Hindlimb muscle (tissue), 1 donor: ENCODE measurements at places on chromosomes 7 and 10.
A peak's percentile ranks its signal among the peaks of the same experiment; 100 is the strongest.

DNA sequence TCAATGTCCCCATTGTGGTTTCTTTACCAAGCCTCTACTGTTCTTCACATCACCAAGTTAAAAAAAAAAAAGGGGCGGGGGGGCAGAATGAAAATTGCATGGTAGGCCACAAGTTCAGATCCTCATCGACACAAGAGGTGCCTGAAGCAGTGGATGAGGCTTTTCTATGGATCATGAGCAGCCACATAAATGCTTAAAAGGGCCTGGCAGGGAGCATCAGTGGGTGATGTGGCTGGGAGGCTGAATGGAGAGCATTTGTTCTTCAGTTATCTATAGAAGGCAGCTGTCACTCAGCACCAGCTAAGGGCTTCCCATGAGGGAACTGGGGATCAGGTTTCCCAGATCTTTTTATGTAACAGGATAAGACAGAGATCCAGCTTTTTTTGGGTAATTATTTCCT is 117.9 kb downstream of the CFTR start:
- no peak for DNase-seq

DNA sequence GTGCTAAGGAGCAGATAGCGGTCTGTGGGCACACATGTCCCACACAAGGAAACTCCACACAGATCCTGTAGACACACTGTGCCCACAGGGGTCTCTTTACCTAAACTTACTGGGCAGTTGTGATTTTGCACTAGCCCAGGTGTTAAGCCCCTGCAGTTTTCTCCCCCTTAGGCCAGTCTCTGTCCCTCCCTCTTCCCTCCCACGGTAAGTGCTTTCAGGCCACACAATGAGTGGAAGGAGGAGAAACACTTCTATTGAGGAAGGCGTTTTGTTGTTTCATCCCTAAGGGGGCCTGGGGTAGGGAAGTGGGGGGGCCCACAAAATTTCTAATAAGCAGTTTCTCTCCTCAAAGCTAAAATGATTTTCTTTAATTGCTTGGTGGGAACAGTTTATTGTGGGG is 51.4 kb downstream of the FBXW4 start:
- DNase-seq: no peak

DNA sequence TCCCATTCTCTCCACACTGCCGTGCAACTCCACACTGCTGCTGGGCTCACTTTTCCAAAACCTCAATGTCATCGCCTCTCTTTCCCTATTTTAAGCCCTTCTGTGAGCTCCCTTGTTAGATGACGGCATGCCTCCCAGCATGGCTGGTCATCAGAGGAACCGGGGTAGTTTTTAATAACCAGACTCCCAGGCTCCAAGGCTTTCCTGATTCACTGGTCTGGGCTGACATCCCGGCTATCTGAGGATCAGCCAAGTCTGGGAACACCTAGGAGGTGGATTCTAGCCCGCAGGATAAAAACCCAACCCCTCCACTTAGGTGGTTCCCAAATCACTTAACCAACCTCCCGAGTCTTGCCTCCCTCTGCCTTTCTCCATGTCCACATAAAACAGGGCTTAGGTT is 295.4 kb upstream of the FZD8 start:
- no peak for DNase-seq

GRCh38 chr10:1187855-1188557 is 131.8 kb downstream of the WDR37 start:
- DNase-seq: no peak

DNA sequence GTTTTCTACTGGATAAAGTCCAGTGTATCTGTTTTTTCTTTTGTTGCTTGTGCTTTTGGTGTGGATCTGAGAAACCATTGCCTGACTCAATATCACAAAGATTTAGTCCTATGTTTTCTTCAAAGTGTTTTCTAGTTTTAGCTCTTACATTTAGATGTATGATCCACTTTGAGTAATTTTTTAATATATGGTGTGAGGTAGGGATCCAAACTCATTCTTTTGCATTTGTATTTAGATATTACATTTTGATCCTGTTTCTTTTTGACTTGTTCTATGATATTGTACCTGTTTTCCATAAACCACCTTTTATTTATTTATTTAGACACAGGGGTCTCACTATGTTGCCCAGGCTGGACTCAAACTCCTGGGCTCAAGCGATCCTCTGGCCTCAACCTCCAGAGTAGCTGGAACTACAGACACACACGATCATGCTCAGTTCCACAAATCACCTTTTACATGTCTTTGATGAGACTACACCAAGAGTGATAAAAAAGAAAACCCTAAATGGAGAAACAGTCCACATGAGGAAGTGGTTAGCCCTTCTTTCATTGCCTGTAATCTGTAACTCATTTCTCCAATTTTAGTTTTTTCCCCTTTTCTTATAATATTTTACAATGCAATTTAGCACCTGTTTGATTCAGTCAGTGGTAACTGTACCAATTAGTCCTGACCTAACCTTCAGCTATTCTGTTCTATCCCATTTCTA is 86.0 kb downstream of the SLC37A3 start:
- DNase-seq: no peak

DNA sequence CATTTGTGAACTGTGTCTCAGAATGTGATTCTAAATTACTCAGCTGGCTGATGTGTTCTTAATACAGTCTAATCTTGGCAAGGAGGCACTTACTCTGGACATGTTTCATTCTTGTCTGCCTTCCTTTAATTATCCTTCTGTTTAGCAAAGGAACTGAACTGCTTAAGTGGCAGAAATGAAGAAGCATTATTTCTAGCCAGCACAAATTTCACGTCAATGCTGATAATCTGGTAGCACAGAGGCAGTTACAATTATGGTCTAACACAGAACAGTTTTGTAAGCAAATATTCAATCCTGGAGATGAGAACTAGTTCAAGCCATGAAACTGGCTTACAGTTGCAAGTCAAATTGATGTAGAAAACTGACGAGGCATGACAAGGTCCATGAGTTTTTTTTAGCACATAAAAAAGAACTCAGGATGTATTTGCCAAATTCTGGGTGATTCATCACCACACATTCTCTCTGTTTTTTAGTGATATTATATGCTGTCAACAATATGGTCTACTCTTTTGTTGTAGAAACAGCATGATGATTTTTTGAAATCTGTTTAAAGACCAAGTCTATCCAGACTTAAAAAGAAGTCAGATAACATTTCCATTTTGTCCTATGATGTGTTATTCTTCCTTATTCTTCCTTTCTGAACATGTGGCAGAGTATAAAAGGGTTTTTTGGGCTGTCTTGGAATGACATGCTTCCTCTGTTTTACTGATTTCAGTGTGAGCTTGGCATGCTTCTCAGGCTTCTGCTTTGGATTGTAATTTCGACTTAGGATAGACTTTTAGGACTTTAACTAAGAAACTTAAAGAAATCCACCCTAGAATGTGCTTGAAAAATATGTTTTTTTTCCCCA is 154.8 kb downstream of the DNAJB9 start:
- peak; percentile 20 for DNase-seq

DNA sequence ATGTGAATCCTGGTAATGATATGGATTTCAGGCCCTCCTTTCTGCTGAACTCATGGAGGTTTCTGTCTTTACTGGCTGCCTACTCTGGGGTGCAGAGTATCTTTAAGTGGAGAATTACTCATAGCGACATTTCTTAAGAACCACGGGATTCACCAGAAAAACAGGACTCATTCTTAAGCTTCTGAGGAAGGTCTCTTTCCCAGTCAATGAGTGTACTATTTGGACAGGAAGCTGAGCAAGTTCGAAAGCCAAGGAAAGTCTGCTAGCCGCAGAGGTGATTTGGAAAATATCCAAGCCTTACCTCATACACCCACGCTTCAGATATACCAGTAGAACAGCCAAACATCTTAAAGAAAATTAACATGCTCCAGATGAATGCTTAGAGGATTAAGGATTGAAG is 377.6 kb upstream of the MYO3A start:
- DNase-seq: no peak

GRCh38 chr7:127979113-127979727 is 52.0 kb downstream of the LRRC4 start:
- no peak for DNase-seq

- no peak for DNase-seq
Measured at GRCh38 chr10:88333248-88333630, 249.9 kb downstream of the RNLS start.

DNA sequence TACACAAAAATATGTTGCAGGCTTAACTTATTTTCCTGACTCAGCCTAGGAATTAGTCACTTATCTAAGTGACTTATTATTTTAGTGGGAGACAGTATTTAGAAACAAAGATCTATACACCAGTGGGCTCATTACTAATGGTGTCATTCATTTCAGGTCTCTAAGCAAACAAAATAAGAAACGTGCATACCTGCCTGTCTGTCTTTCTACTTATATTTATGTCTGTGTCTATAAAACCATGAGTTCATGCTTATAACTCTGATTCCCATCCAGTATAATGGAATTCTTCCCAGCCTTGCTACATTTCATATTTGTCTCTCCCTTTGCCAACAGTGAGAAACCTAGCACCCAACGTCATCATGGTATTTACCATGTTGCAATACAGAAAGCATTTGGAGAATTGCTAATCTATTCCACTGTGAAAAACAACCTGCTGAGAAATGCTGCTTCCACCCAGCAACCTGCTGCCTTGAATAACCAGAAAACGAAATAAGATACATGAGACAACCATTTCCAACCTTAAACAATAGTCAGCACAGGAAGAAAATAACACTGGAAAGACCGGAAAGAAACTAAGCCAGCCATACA is 501.0 kb downstream of the GLRX3 start:
- no peak for DNase-seq

- no peak for DNase-seq
Measured at GRCh38 chr7:54615537-54615936, 73.4 kb downstream of the VSTM2A start.

DNA sequence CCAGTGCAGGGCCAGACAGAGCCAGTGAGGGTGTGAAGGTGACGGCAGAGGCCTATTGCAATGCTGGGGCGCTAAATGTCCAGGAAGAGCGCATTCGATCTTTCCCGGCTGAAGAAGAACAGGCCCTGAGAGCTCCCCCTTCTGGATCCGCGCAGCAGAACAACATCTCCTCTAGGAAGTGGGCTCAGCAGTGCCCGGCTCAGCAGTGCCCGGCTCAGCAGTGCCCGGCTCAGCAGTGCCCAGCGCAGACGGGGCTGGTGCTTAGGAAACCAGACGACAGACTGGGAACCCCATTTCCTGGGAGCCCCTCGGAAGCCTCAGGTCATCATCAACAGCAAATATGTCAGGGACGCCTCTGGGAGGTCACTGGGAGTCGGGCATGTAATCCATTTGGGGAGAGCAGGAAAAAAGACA is 4.7 kb upstream of the NOS3 start:
- no peak for DNase-seq

DNA sequence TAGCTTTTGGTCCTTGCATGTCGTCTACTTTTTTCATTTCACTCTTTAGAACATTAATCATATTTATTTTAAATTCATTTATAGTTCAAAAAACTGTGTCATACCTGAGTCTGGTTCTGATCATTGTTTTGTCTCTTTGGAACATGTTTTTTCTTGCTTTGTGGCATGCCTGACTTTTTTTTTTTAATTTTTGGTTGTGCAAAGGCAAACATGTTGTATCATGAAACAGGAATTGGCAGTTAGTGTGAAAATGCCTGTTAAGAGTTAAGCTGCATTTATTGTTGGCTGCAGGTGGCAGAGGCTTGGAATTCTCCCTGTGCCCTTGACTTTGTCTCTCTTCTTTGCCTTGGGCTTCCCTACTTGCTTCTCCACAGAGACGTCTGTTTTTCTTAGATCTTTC is 525.0 kb upstream of the ADARB2 start:
- no peak for DNase-seq

- no peak for DNase-seq
Measured at GRCh38 chr7:88322151-88322550, 15.5 kb upstream of the STEAP4 start.

- no peak for DNase-seq
Measured at GRCh38 chr7:926061-927030, 28.1 kb downstream of the ADAP1 start.

- DNase-seq: peak; percentile 61
Measured at GRCh38 chr10:125023862-125024496, 82.1 kb downstream of the ZRANB1 start.

GRCh38 chr7:33903791-33904680 is 1.3 kb upstream of the BMPER start:
- peak; percentile 77 for DNase-seq

DNA sequence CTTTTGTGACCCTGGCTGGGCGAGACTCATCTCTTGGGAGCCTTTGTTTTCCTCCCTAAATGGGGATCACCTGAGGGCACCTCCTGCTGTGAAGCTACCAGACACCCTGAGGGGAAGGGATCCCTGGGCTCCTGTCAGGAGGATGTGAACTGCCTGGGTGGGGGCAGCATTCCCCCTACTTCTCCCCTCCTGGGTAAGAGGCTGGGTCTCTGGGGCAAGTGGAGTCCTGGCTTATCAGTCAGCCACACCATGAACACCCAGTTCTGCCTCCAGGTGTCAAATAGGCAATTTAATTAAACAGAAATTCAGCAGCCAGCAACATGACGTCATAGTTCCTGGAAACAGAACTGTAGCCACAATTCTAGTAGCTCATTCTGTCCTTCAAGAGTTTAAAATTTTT is 97.7 kb upstream of the RET start:
- DNase-seq: no peak

DNA sequence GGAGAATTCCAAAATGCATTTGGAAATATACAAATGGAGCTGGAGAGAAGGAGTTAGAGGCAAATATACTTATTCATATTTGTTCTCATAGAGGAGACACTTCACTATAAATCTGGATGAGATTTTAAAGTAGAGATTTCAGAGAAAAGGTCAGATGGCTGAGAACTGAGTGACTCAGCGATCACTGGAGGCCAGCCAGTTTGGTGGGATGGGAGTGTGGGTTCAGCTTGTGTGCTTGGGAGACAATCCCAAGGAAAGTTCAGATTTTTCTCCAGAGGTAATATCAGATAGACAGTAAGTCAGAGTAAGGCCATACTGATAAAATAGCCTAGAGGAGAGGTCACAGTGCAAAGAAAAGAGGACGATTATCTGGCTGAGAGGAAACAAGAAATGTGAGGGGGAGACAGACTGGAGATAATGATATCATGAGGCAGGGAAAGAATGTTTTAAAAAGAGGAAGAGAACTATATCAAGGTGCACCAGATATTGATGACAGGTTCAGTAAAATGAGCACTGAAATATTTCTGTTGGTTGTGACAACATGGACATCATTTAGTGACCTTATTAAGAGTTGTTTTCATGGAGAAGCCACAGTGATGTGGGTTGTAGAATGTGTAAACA is 67.0 kb downstream of the MDFIC start:
- no peak for DNase-seq

DNA sequence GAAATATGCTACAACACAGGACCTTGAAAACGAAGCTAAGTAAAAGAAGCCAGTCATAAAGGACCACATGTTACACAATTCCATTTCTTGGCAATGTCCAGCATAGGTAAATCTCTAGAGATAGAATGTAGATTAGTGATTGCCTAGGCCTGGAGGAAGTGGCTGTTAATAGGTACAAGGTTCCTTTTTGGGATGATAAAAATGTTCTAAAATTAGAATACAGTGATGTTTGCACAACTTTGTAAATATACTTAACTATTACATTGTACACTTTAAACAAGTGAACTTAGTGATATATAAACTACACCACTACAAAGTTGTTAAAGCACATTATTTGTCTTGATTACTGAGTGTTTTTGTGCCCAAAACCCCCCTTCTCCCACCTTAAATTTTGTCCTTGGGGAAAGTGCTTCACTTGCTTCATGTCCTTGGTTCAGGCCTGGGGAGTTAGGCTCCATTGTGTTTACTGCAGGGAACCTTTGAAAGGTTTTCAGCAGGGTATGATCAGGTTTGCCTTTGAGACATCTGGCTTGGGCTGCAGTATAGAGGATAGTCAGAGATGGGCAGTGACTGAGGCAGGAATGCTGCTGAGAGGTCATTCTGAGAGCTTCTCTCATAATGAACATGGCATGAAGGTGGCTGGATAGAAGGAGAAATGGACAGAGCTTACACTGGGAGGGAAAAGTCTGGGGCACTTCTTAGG is 1052.6 kb downstream of the REEP3 start:
- no peak for DNase-seq

GRCh38 chr10:36943544-36943943 is 181.9 kb upstream of the ANKRD30A start:
- DNase-seq: no peak
